ENCODE measurements at places on chromosomes 2 and 18.

GRCh38 chr2:65231892-65232477 is 4.4 kb downstream of the ACTR2 start:
- no peak for DNase-seq

GRCh38 chr2:157438863-157439823 is 4.7 kb downstream of the CYTIP start:
- no peak for DNase-seq

DNA sequence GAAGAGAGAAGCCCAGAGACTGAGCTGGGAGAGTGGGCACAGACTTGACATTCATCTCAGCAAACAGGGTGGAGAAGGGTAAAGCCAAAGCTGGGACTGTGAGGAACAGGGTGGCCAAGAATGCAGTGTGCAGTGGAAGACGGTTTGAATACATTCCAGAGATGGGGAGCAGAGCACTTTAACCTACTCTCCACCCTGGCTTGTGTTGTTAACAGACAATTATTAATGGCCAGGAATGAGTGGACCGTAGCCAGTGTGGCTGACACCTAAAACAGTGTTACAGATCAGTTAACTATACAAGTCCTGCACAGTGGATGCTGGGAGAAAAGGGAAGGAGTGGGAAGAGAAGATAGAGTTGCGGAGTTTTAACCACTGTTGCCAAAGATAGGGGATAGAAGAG is 7.4 kb upstream of the NAB1 start:
- DNase-seq, result no peak

DNA sequence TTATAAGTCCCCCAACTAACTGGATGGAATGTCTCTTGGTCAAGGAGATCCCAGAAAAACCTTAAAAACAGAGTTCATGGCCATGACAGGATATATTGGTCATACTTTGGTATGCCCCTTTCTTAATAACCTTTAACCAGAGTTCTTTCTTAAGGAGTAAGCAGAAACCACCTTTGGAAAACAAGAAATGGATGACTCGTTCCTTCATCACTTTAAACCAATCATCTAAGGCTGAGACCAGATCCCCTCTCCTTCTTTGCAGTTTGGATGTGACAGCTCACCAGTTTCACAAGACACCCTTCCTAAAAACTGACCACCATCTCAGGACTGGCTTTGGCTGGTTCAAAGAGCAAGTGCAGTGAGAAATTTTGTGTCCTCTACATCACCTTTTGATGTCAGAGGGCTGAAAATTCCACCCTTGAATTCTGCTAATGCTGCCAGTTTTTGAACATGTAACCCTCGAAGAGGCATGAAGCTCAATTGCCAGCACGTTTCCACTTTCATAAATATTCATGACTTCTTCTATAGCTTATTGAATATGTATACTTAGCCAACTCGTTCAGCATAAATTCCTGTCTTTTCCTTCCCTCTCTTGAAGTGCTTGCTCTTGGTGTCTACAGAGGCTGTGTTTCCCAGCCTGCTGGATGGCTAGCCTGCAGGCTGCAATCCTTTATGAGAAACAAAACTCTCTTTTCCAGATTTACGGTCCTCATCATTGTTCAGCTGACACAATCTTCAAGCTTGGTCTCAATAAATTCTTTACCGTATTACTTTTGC is 1323.5 kb upstream of the TMEFF2 start:
- no peak for DNase-seq

GRCh38 chr2:233416199-233416598 is 61.9 kb downstream of the DGKD start:
- no peak for DNase-seq

DNA sequence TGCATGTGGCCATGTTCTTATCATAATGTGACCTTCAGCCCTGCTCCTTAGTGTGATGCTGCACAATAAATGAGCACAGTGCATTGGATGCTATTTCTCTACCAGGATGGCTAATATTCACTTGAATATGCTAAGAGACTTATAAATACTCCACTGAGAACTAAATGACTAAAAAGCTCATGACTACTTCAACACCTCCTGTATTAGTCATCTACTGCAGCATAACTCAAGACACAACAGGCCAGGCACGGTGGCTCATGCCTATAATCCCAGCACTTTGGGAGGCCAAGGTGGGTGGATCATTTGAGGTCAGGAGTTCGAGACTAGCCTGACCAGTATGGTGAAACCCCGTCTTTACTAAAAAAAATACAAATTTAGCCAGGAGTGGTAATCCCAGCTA is 213.4 kb downstream of the RND3 start:
- DNase-seq, result no peak

- no peak for DNase-seq
These were observed 17.5 kb upstream of the KANSL1L start for GRCh38 chr2:210188755-210189154.

DNA sequence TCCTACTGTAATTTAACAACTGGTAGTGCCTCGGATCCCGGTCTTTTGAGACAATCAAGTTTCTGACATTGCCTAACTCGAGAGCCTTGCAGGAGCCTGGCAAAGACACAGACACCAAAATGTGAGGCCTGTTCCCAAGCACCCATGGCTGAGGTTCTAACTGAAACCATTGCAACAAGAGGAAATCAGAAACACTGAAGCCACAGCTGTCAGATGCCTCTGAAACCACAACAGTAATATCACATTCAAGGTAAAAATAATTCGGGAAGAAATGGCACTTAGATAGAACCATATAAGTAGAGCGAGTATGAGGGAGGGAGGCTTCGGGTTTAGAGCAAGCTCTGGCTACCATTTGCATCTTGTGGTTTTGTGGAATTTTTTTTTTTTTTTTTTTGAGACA is 285.9 kb downstream of the FBXO15 start:
- DNase-seq, result no peak

- no peak for DNase-seq
These were observed 124.8 kb downstream of the AFF3 start for GRCh38 chr2:100017633-100018032.

DNA sequence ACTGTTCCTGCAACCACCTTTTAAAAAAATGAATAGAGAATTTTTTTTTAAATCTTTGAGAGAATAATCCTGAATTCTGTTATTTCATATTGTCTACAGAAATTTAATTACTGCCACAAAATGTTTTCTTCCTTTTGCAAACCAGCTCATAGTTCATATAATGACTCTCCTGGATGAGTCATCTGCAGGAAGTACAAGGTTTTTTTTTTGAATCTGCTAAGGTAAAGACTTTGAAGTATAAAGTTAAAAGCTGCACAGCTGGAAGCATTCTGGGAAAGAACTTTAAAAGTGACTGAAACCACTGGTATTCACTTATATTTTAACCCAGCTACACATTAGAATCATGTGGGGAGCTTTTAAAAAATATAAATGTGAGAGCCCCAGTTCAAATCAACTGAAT is 25.4 kb downstream of the SESTD1 start:
- DNase-seq, result peak; percentile 66

DNA sequence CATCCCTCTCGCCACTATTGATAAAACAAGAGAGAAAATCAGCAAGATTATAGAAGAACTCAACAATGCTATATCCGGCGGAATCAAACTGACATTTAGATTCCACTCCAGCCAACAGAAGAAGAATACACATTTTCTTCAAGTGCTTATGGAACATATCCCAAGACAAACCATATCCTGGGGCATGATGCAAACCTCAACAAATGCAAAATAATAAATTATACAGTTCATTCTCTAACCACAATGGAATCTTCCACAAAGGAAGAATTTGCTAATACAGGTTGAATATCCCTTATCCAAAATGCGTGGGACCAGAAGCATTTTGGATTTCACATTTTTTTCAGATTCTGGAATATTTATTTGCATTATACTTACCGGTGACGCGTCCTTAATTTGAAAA is 51.4 kb upstream of the YPEL5 start:
- no peak for DNase-seq

GRCh38 chr2:27264753-27265535 is 2.1 kb upstream of the SLC30A3 start:
- DNase-seq, result peak; percentile 88

DNA sequence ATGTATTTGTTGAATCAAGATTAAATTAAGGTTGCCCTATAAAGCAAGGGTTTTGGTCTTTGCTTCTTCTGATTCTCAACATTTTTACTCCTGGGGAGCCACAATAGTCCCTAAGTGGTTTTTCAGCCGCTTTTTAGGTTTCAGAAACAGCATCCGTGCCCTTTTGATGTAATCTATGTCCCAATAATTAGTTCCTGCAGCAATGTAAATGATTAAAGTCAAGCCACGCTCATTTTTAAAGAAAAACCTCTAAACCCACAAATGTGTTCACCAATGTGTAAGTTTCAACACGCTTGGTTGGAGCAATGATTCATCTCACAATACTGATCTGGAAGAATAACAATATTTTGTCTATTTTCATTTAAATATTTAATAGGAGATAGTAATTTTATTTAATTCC is 5.6 kb downstream of the ARL4C start:
- DNase-seq, result no peak
